ENCODE measurements at places on chromosomes 6 and 20. TPM values are rescaled to one million over a fixed set of nuclear protein-coding genes. Genes with fewer than 3 reads are reported as not detected.

GRCh38 chr20:25016471-25016870, 23.9 kb upstream of the APMAP start:
- H3K27me3 ChIP-seq, result no peaks in the 10 kb centered on the region
- DNase-seq, result no peak
- H3K4me3 ChIP-seq, result no peak overlapping the region

Gene ROMO1
- total RNA-seq, result 167 TPM

- no peak overlapping the region for H3K27ac ChIP-seq
- H3K27me3 ChIP-seq, result no peaks in the 10 kb centered on the region
- H3K36me3 ChIP-seq, result no peaks in the 10 kb centered on the region
- no peaks in the 10 kb centered on the region for H3K4me1 ChIP-seq
Measured at GRCh38 chr20:44074252-44075151, 112.5 kb downstream of the JPH2 start.

Gene AIF1
- not detected for total RNA-seq

Gene ERVFRD-1
- total RNA-seq, result not detected

DNA sequence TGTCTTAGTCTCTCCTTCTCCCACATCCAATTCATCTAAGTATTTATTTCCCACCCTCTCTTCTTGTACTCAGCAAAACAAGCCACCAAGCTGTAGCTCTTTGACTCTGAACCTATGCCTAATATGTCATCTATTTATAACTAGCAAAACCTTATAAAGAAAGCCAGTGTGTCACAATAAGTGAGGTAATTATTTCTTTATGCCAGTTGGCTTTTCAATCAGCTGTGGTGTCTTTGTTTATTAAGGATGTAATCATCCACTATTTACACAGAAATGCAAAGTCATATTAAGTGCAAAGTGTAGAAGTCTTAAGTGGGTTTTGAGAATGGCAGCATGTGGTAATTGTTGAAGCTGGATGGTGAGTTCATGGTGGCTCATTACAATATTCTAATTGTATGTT, 215.2 kb upstream of the HTR1E start:
- no peak overlapping the region for H3K27ac ChIP-seq
- H3K36me3 ChIP-seq, result no peaks in the 10 kb centered on the region
- H3K27me3 ChIP-seq, result no peaks in the 10 kb centered on the region
- DNase-seq, result no peak
- no peaks in the 10 kb centered on the region for H3K4me1 ChIP-seq
- no peak overlapping the region for H3K4me3 ChIP-seq

Gene MCCD1
- total RNA-seq, result not detected

GRCh38 chr6:168209420-168209819, 110.2 kb downstream of the DACT2 start:
- H3K4me1 ChIP-seq, result no peaks in the 10 kb centered on the region
- no peaks in the 10 kb centered on the region for H3K36me3 ChIP-seq
- H3K4me3 ChIP-seq, result no peak overlapping the region
- DNase-seq, result no peak
- no peak overlapping the region for H3K27ac ChIP-seq

Gene IL20RA
- total RNA-seq, result 1.1 TPM

DNA sequence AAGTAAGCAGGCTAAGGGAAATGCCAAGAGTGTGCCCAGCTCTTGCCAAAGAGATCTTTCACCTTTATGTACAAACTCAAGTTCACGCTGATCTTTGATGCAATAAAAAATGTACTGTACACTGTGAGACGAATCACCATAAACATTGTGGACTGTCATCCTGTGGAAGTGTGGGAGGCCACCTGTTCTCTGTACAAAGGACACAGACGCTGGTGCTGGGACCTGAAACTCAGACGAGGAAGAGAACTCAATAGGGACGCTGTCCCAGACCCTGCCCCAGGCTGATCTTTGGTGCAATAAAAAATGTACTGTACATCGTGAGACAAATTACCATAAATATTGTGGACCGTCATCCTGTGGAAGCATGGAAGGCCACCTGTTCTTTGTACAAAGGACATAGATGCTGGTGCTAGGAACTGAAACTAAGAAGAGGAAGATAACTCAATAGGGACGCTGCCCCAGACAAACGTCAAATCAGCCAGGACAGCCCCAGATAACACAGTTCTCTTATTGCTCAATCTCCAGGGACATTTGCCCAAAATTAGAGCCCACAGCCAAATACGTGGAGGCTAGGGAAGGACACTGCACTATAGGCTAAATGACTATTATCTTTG, 312.7 kb upstream of the SGK1 start:
- no peaks in the 10 kb centered on the region for H3K27me3 ChIP-seq
- no peak overlapping the region for H3K4me3 ChIP-seq
- no peak overlapping the region for H3K27ac ChIP-seq
- H3K4me1 ChIP-seq, result no peaks in the 10 kb centered on the region

DNA sequence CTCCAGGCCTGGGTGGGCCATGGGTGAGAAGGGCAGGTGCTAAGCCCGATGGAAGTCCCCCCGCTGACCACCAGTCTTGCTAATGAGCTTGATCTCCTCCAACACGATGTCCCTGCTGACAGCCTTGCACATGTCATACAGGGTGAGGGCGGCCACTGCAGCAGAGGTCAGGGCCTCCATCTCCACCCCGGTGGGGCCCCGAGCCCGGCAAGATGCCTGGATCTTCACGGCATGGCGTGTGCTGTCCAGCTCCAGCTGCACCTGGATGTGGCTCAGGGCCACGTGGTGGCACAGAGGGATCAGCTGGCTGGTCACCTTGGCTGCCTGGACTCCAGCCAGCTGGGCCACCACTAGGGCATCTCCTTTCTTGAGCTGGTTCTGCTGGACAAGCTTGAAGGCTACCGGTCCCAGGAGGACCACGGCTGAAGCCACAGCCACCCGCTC, 27.9 kb downstream of the MOCS1 start:
- no peaks in the 10 kb centered on the region for H3K27me3 ChIP-seq
- no peak for DNase-seq
- H3K27ac ChIP-seq, result no peak overlapping the region
- no peaks in the 10 kb centered on the region for H3K36me3 ChIP-seq

GRCh38 chr6:105884011-105884410, 202.1 kb upstream of the PRDM1 start:
- H3K4me1 ChIP-seq, result no peaks in the 10 kb centered on the region
- no peak overlapping the region for H3K4me3 ChIP-seq

DNA sequence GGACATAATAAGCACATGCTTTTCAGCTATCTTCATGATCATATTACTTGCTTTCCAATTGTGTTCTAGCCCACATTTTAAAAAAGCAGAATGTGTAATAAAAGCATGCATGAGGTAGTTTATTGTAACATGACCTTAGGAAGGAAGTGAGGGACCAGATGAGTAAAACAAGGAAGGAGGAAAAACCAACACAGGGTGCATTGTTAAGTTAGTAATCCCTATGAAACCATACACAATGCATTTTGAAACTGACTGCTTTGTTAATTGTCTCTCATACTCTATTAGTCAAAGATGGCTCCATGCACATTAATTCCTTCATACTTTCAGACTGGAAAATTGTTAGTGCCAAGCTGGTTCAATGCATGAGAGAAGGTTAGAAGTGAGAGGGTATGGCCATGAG, 37.7 kb upstream of the CENPW start:
- no peak overlapping the region for H3K4me3 ChIP-seq
- H3K27ac ChIP-seq, result no peak overlapping the region
- no peaks in the 10 kb centered on the region for H3K4me1 ChIP-seq
- peak; percentile 7 for DNase-seq
- H3K36me3 ChIP-seq, result no peaks in the 10 kb centered on the region

DNA sequence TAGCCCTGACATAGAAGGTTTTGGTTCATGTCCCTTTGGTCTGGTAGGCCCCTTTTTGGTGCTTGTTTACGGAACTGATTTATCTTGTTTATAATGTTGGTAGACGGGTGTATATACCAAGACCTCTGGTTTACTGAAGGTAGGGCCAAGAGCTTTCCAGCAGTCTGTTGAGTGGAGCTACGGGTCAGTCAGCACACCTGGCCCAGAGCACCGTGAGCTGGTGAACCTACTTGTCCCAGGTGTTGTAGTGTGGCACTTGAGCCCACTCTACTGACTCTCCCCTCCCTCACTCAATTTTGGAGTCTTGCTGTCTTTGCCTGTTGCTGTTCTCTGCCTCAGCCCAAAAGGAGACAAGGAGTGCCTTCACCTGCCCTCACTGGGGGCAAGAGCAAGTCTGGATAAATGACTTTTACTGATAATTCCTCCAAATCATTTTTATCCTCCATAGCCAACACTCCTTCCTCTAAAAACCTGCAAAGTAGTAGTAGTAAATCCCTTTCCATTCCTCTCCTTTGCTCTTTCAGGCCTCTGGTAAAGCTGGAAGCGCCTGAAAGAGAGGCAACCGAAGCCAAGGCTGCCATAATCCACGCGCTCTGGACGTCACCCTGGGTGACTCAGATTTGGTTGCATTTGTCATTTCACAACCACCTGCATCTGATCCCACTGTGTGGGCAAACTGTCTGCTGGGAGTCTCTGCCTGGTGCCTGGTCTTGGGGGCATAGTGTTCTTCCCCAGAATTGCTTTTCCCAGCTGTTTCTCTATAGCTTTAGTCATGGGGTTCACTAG, 22.2 kb downstream of the RREB1 start:
- no peak for DNase-seq
- H3K27me3 ChIP-seq, result no peaks in the 10 kb centered on the region
- H3K27ac ChIP-seq, result no peak overlapping the region
